Activated CD8-positive, alpha-beta memory T cell treated with anti-CD3 and anti-CD28 coated beads for 4 hours (primary cell): ENCODE measurements at places on chromosomes 13 and 19.

DNA sequence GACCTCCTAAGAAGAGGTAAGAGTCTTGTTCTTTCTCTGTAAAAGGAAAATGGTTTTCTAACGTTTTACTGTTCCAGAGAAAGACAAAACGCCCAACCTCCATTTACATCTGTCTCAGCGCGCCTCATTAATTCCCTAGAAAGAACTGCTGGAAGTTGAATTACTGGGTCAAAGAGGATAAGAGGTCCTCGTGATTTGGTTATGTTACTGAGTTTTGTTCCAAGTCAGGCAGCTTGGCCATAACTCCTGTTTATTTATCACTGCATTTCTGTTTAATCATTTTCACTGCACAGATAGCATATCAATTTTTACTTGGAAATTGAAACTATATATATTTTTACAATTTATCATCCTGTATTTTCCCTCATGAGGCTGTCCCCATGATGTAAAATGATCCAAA is 112.9 kb upstream of the PEG3 start:
- DNase-seq: no peak

DNA sequence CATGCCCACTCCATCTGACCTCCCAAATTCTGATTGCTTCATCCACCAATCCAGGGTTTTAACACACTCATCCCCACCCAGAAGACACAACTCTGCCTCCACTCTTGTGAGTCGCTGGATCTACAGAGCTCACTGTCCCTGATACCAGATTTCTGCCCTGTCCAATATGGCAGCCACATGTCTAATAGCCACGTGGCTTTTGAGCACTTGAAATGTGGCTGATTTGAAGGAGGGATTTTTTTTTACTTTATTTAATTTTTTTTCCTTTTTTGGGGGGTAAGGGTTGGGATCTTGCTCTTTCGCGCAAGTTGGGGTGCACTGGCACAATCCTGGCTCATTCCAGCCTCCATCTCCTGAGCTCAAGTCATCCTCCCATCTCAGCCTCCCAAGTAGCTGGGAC is 24.8 kb upstream of the OLFM2 start:
- DNase-seq: no peak

DNA sequence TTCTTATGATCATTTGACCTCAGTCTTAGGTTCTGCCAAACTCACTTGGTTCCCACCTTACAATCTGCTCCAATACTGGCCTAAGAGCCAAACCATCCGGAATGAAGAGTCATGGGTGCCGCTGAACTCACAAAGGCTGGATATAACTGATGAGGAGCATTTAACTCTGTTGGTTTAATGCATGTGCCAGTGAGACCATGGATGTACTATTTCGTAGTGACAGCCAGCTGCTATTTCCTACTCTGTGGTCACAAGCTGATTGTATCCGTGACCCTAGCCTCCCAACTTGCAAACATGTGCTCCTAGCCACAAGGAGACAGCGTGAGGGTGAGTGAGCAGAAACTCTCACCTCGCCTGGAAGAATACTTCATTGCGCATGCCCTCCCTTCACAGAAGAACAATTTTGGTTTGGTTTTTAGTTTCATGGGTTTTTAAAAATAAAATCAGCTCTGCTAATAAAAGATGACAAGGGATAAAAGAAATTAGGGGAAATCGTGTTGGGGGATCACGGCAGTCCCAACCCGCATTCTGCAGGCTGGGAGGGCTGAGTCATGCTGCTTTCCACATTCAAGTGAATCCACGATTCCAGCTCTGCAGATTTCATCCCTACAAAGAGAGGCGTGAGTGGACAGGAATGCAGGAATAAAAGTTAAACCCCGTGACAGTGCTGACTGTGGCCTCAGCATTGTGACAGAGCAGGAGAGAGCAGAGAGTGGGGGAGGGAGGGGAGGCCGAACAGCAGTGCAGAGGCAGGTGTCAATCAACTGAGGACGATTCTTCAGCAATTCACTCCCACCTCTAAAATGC is 66.8 kb upstream of the RAP2A start:
- no peak for DNase-seq

DNA sequence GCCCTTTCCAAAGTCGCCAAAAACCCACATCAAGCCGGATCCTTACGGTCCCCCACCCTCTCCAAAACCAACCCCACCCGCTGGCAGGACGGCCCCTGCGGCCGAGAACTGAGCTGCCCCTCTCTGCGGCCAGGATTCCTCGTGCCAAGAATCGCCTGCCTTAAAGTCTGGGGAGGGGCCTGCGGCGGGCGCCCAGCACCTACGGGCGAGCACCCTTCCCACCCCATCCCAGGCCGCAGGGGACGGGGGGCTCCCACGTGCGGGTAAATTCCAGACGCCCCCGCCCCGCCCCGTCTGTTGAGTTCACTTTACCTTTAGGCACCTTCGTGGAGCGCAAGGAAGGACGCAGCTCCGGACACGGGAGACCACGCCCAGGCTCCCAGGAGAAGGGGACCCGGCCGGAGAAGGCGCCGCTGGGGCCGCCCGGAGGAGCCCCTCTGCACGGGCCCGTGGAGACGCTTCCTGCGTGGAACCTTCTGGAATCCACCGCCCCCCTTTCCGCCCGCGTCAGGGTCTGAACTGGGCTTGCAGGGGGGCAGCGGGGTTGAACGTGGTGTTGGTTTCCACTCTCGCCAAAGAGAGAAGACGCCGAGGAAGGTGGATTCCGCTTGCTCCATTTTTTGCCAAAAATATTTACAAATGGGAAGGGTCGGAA is 22.8 kb downstream of the ONECUT3 start:
- DNase-seq: no peak

- no peak for DNase-seq
Measured at GRCh38 chr13:66489586-66489985, 740.5 kb downstream of the PCDH9 start.

GRCh38 chr13:106748785-106749184 is 180.8 kb upstream of the ARGLU1 start:
- DNase-seq: no peak

DNA sequence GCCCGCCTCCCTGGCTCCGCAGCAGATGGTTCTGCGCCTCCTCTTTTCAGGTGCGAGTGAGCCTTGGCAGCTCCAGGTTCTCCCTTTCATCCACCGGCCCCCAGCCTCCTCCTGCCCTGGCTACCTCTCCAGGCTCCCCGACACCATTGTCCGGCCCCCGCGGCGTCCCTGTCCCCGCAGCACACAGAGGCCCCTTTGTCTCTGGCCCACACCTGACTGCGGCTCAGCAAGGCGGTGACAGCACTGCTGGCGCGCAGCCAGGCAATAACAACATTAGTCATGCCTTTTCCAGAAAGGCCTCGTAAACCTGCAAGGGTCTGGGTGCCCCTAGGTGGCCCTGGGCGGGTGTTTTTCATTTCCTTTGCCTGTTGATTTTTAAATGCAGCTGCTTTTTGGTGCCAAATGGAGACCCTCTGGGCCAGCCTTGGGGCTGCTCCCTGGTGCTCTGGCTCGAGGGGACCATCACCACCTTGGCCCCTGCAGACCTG is 73.2 kb upstream of the MEDAG start:
- DNase-seq: no peak

GRCh38 chr13:98446234-98446621 is 130.7 kb downstream of the STK24 start:
- no peak for DNase-seq

- no peak for DNase-seq
Measured at GRCh38 chr19:34838753-34839431, 65.9 kb upstream of the ZNF599 start.
